ENCODE measurements at places on chromosomes 11 and 22.

DNA sequence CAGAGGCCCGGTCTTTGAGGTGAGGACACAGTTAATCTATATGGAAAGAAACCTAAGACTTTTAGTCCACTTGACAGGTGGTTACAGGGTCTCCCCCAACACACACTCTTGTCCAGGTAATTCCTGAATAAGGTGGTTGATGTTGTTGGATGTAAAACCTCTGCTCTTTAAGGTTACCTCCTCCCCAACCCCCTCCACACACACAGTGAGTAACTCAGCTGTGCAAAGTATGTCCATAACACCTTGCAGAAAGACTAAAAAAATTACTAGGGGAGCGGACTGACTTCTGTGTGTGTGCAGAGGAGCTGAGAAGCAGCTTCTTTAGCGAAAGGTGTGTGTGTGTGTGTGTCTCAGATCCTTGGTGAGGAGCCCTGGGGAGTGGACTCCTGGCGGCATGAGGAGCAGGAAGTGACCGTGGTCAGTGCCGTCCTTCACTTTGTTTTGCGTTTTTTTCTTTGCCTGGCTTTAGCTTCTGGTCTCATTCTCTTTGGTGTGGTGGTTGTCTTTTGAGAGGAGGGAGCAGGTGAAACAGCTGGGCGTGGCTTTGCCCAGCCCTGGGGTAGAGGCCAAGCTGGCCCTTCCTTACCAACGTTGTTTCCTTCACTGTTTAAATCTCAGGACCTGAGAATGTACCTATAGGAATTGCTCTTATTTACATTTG lies 1.7 kb downstream of the ZBED4 start:
- peak; percentile 14 for DNase-seq

- no peak for DNase-seq
Measured at GRCh38 chr11:115990004-115990447, 485.8 kb upstream of the CADM1 start.

GRCh38 chr11:83299681-83300080 lies 13.5 kb upstream of the CCDC90B start:
- DNase-seq = no peak

- no peak for DNase-seq
Measured at GRCh38 chr11:47136327-47136726, 40.4 kb downstream of the ARFGAP2 start.

DNA sequence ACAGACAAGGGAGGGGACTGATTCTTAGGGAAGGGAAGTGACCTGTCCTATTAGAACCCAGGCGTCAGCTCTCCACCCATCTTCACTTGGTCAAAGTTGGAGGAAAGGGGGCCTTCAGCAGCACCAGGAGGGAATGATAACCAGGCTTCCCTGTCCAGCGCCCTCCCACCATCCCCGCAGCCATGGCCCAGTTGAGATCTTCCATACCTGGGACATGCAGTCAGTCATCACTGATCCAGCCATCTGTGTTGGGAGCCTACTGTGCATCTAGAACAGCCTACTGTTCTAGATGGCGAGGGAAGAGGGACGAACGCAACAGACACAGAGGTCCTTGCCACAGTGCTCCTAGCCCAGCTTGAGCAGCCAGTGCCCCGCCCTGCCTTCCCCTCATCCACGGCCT lies 40.6 kb downstream of the PDGFB start:
- no peak for DNase-seq

- no peak for DNase-seq
Measured at GRCh38 chr11:61654397-61654829, 25.8 kb upstream of the DAGLA start.

Measured in fibroblast of lung (primary cell).